ENCODE measurements at places on chromosomes 7 and 10.

DNA sequence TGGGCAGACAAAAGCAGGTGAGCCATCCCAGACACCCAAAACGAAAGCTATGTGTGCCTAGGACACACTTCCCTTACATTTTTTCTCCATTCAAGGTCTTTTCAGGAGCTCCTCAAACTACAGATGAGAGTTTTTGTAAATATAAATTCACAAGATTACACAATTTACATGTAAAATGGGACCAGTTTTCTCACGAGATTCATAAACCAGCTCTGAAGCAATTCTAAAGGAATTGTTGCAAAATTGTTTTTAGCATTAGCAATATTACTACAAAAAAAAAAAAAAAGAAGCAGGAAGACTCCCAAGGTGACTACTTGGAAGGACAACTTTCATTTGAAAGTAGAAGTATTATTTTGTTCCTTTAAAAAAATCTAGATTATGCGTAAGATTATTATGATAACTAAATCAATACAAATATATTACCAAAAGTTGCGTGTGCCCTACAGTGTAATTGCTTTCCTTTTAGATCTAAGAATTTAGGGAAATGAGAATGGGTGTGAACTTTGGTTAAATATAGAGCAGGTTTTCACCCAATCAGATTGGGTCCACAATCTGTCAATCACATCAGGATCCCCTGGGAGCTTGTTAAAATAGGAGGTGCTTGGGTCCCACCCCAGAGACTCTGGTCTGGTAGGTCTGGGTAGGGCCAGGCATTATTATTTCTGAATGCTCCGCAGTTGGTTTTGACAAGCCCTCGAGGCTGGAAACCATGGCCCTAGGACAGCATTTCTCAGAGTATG lies 72.2 kb downstream of the TBXAS1 start:
- DNase-seq, result no peak

DNA sequence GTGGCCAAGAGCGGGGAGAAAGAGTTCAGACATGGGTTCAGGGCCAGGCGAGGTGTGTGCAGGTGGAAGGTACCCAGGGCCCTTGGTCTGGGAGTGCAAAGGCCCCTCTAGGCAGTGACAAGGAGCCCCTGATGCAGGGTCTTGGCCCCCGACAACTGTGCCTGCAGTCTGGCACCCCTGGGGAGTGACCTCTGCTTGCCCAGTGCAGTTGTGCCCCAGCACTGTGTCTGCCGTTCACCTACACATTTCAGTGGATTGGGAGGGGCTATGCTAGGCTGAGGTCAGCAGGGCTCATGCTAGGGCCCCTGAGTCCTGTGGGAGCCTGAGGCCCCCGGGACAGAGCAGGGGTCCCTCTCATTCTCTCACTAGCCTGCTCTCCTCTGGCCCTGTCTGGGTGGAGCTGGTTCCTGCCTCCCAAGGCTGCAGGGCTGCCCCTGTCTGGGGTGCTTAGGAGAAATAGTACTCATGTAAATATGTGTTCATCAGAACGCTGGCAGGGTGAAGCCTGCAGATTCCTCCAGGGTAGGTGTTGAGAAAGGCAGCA lies 550.4 kb downstream of the TCERG1L start:
- no peak for DNase-seq

- DNase-seq, result no peak
These were observed 16.0 kb downstream of the MYOZ1 start for GRCh38 chr10:73625004-73625883.

DNA sequence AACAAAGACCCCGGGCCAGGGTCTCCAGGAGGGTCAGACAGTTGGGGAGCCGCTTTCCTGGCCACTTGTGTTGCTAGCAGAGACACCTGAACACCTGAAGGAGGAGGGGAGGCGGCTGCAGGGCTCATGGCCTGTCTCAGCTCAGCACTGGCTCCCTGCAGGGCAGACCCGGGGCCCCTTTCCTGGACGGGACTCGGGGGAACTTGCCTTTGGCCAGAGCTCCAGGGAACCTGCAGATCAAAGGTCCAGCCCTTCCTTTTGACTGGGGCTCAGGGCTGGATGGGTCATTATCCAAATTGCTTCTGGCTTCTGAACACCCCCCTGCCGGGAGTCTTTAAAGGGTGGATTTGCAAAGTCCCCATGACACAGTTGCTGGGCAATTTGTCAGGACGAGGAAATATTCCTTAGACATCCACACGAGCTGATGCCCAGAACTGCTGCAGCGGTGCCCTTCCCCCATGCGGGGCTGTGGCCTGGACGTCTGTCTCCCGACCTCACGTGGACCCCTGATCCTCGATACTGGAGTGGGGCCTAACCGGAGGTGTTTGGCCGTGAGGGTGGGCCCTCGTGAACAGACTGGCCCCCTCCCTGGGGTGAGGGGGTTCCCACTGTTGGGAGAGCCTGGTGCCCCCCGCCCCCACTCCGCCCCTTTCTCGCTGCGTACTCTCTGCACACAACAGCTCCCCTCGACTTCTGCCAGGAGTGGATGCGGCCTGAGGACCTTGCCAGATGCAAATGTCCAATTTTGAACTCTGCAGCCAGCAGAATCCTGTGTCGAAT lies 194.3 kb downstream of the ELFN1 start:
- DNase-seq, result no peak

DNA sequence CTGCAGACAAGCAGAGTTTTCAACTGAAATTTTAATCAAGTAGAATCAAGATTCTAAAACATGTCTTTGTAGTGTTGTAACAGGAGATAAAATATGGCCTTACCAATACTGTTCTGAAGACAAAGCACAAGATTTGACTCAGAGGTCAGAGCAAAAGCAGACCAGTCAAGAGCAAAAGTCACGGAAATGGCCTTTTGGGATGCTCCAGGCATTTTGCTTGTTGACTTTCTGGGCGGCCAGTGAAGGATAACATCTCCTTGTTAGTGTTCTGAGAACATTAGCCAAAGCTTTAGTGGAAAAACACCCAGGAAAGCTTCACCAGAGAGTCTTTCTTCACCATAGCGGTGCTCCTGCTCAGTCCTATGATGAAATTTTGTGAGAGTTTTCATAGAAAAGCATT lies 590.6 kb downstream of the ARL4A start:
- no peak for DNase-seq

DNA sequence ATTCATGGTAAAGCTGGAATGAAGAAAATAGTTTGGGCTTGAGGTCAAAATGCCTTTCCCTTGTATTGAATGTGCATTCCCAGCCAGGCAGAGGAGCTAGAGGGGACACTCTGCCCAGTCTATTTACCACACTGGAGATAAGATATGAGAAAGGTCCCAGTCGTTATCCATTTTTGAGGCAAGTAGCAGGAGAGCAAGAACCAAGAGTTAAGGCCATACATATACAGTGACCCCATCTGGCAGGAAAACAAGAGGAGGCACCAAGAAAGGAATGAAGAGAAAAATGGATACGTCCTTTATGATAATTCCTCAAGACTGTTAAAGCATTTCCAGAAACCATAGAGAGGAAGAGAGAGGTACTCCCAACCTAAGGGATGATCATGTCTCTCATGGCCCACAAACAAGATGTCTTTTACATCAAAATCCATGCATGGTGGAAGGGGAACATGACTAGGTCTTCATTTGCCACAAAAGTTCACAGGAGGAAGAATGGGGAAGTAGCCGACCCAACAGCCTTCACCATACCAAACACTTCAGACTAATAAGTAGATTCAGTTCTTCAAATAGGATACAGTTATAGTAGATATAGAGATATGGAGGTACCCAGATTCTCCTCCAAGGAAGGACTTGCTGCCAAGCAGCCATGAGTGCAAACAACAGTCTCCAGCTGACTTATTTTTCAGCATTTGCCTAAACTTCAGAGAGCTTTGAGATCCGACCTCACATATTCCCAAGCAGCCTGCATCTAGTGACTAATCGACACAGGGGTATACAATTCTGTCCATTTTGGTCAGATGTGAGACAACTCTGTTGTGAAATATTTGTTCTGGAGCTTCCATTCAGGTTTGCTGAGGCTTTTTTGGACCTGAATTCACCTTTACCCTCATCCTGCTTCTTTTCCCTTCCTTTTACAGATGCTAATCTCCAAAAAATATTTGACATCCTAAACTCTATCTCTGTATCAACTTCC lies 61.1 kb upstream of the CCDC71L start:
- DNase-seq, result no peak

DNA sequence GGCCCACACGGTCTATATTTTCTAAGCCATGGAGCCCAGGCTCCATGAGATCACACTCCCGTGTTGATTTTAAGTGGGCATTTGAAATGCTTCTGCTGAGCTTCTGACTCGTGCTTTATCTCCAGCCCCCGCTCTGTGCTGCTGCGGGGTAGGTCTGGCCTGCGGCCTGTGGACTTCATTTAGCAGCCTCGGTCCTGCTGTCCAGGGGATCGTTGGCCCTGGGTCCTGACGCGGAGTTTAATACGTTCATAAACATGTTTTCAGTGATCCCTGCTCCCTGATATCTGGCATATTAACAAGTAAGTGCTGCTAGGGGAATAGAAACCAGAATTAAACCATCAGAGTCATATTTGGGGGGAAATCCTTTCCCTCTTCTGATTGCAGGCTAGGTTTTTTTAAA lies 540.3 kb upstream of the MGMT start:
- DNase-seq, result no peak

DNA sequence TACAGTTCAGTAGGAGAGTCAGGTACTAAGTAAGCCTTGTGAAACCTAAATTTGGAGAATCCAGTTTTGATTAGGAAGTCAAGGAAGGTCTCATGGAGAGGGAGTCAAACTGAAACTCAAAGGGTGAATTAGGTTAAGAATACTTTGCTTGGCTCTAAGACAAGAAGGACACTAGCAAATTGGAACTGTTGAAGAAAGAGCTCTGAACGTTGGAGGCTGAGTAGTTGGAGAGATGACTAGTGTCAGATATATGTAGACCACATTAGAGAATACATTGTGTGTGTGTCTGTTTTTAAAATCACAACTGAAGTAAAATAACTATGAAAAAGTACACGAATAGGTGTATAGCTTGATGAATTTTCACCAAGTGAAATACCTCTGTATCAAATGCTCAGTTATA lies 6.3 kb downstream of the VPS26A start:
- no peak for DNase-seq

- DNase-seq, result no peak
These were observed 47.7 kb downstream of the RASGEF1A start for GRCh38 chr10:43218951-43219837.

DNA sequence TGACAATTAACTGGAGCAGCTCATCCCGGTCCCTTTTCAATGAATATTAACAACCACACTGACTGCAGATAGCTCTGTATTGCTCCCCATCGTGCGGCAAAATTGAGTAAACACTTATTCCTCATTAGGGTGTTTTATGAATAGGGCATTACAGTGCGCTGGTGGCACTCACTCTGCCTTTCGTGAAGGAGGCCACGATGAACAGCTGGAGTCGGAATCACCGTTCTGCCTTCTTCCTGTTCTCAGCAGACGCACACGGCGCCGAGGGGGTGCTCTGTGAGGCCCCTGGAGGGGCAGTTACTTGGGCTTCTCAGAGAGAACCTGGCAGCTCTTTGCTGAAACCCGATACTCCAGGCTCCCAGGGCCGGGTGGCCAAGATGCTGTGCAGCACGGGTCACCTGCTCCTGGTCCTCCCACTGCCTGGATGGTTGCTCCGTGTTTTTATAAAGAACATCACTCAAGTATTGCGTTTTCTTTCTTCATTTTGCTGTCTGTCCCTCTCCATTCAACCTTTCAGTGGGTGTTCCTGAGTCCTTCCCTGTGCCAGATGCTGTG lies 241.9 kb downstream of the GLRX3 start:
- no peak for DNase-seq

GRCh38 chr10:113337142-113337541 lies 215.7 kb upstream of the HABP2 start:
- no peak for DNase-seq

DNA sequence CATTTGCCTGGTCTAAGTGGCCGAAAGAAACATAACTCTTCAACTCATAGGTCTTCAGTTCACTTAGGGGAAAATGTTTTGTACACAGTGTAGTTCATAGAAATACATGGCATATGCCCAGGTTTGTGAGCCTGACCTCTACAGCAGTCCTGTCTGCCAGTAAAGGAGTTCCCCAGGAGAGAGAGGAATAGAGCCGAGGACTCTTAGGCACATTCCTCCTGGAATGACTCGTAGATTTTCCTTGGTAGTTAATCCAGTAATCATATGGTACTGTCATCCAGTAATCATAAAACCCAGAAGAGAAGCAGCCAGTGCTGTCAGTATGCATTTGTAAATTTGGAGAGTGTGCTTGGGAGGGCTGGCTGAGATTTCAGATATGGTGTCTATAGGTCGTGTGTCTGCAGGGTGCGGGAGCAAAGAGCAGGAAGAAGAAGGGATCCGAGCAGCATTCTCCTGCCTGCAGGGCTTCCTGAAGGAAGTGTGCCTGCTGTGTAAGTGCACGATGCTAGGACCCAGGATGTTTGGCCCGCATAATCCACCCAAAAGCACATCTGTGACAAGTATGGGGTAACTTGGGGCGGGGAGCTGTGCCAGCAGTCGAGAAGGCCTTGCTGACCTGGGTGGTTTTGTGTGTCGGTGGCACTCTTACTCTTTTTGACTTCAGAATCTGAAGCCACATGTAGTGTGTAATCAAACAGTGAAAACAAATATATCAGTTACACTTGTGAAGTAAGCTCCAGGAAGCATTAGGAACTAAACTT lies 13.9 kb downstream of the EIF4H start:
- DNase-seq, result no peak

DNA sequence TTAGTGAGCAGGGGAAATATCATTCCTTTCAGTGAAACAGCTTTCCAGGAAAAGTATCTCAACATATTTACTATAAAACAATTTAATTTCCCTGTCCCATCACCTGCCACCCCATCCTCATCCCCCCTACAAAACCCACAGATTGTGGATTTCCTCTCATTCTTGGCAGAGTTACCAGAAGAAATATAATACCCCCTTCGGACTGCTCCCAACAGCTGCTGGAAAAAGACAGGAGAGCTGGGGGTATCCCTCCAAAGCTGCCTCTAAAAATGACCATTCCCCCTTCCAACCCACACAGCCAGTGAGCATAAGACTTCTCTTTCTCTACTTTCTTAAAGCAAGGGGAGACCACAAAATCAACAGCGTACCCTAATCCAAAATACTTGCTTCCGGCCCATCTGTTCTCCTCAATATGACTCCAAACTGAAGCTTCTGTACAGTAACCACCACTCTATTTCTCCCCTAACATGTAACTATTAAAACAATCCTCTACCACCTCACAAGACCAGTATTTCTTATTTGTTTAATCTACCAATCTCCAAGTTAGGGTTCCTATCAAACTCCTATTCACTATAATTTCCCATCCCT lies 7.8 kb downstream of the FBXW4 start:
- DNase-seq, result no peak

- DNase-seq, result no peak
These were observed 53.1 kb upstream of the NKX6-2 start for GRCh38 chr10:132839061-132839460.

- no peak for DNase-seq
These were observed 32.2 kb downstream of the FOXL3 start for GRCh38 chr7:322111-322671.

GRCh38 chr7:20104696-20105095 lies 112.5 kb downstream of the MACC1 start:
- DNase-seq, result no peak
